ENCODE measurements at places on chromosomes 5 and 9.

- peak; percentile 1 for DNase-seq
These were observed 33.2 kb downstream of the GRIN3A start for GRCh38 chr9:101705135-101705661.

DNA sequence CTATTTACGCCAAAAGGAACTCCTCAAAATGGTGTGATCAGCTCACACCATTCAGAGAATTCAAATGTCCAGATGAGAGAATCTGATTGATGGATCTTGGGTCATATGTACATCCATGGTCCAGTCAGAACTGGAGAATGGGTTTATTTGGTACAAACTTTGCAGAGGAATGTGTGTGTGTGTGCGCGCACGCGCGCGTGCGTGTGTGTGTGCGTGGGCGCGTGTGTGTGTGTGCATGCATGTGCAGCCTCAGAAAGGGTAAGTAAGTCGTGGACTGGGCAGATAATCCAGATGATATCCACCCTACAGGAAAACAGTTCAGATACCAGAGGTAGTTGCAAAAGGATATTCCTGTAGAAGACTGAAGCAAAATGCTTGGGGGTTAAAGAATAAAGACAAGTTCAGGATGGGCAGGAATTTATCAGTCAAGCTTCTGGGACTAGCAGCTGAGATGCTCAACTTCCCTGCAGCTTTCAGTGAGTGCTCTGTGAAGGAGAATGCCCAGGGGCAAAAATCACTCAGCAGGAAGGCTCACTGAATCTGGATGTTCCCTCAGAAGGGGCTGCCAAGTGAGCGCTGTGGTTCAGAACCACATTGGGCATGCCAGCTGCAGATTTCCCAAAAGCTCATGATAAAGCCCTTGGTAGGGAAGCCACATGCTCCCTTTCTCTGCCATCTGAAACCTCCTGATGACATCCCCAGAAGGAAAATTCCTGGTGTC, 440.5 kb upstream of the SGCD start:
- DNase-seq, result no peak

DNA sequence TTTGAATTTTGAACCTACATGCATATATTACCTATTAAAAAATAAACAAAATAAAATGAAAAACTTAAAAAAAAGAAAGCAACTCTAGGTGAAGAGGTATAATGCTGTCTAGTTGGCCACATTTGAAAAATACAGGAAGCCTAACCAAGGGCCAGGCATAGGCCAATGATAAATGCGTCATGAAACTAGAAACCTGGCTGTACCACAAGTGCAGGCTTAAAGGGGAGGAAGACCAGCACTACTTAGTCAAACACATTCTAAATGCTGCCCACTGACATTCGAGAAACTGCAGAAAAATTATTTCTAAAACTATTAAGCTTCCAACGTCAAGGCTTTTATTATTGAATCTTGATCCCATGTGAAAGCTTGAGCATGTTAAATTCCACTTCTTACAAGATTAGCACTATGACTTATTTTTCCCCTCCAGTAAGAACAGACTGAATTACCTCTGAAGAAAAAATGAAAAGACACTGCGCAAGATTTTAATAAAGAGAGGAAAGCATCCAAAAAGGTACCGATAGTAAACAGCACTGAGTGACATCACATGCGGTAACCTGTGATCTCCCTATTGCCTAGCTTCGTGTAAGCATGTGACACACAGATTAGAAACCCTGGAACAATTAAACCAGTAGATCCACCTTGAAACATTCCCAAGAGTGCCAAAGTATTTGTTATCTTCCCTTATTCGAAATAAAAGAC, 16.2 kb downstream of the CDC14B start:
- peak; percentile 38 for DNase-seq

- no peak for DNase-seq
These were observed 223.8 kb downstream of the CEMIP2 start for GRCh38 chr9:71544464-71544863.
